ENCODE measurements at places on chromosomes 12 and 14. TPM values are rescaled to one million over a fixed set of nuclear protein-coding genes. Genes with fewer than 3 reads are reported as not detected.
A peak's percentile ranks its signal among the peaks of the same experiment; 100 is the strongest.

- no peaks in the 10 kb centered on the region for H3K36me3 ChIP-seq
- H3K4me1 ChIP-seq, result no peaks in the 10 kb centered on the region
- H3K27ac ChIP-seq, result no peak overlapping the region
- no peaks in the 10 kb centered on the region for H3K27me3 ChIP-seq
- no peak overlapping the region for H3K4me3 ChIP-seq
Observed at GRCh38 chr14:41299924-41300323, 306.8 kb upstream of the LRFN5 start.

DNA sequence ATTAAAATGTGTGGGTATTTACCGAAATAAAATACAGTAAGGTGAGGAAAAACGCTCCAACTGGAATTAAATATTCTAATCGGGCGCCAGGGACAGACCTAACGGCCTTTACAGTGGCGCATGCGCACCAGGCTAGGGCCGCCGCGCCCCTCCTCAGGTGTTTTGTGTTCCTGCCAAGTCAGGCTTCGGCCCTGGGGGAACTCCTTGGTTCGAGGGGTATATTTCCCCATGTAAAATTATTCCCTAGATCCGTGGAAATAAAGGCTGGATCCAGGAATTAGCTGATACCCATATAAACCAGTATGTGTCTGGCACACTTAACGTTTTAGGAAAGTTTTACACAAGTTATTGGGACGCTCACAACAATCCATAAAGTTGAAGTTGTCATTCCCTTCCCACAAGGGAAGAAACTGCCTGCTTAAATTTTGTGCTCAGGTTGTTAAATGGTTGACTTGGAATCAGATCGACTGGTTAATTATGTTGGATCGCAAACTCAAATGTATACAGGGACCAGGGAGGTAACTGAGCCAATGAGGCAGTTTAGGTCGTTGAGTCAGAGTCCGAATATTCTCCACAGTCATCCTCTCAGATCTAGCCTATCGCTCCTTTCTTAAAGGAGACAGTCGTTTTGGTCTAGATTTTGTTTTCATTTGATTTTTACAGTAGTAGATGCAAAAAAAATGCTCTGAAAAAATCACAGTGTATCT lies 621 bp upstream of the ANAPC7 start:
- no peaks in the 10 kb centered on the region for H3K36me3 ChIP-seq
- peak; percentile 79 for DNase-seq
- peaks cover 22% of the 10 kb centered on the region for H3K4me1 ChIP-seq
- H3K27ac ChIP-seq, result peak overlapping the region; percentile 98
- no peaks in the 10 kb centered on the region for H3K27me3 ChIP-seq
- H3K4me3 ChIP-seq, result peak overlapping the region; percentile 100

Gene SLC41A2
- total RNA-seq, result 29.0 TPM

GRCh38 chr14:58238252-58239243 lies 6.1 kb upstream of the PSMA3 start:
- no peak overlapping the region for H3K4me3 ChIP-seq
- H3K27me3 ChIP-seq, result no peaks in the 10 kb centered on the region
- H3K27ac ChIP-seq, result peak overlapping the region; percentile 59
- no peaks in the 10 kb centered on the region for H3K36me3 ChIP-seq
- H3K4me1 ChIP-seq, result peaks cover 8% of the 10 kb centered on the region

DNA sequence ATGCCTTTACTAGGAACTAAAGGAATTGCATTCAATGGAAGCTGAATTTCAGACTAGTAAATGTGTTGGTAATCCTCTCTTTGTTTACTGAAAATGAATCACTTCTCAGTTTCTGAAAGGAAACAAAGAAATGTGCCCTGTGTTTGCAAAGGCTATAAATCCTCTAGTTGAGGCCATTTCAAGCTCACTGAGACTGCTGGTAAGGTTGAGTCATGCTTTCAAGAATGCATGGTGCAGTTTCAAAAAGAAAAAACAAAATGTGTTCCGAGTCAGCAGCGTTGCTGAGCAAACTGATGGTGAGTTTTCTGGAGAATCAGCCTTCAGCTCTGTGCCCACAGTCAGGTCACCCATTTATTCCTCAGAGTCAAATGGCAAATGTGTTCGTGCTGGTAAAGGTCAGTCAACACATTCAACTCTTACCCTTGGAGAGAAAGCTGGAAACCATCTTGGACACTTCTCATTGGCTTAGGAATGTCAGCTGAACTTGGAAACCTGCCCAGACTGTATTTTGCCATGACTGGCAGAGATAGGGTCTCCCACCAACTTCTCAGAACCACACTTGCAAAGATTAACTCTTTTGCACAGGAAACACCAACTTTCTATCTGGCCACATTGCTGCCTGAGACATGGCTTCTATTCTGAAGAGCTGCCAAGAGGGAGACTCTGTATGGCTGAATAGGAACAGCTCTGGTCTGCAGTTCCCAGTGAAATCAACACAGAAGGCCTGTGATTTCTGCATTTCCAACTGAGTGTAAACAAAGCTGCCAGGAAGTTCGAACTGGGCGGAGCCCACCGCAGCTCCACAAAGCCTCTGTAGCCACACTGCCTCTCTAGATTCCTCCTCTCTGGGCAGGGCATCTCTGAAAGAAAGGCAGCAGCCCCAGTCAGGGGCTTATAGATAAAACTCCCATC lies 484.4 kb downstream of the ATP23 start:
- peak overlapping the region; percentile 24 for H3K27ac ChIP-seq
- no peaks in the 10 kb centered on the region for H3K27me3 ChIP-seq
- no peak overlapping the region for H3K4me3 ChIP-seq
- peaks cover 7% of the 10 kb centered on the region for H3K4me1 ChIP-seq
- H3K36me3 ChIP-seq, result no peaks in the 10 kb centered on the region

Gene HOXC9
- total RNA-seq, result not detected

DNA sequence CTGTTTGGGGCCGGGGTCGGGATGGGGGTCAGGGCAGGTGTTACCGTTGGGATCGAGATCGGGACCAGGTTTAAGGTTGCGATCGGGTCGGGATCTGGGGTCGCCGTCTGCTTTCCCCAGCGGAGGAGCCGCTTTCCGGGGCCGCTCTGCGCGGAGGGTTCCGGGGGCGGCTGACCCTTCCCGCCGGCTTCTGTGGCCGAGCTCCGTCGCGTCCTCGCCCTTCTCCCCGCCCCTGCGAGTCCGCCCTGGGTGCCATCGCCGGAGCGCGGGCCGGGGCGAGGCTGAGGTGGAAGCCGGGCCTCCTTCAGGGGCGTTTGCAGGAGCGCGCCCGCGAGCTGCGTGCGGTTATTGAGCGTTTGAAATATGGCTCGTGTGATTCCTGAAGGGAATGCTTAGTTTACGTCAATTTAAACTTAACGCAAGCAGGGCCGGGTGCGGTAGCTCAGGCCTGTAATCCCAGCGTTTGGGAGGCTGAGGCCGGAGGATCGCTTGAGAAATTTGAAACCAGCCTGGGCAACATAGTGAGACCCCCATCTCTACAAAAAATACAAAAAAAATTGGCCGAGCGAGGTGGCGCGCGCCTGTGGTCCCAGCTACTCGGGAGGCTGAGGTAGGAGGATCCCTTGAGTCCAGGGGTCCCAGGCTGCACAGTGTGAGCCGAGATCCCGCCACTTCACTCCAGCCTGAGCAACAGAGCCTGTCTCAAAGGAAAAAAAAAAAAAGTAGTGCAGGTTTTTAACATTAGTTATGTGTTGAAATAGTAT lies 620 bp downstream of the PGAM5 start:
- H3K36me3 ChIP-seq, result peaks cover 3% of the 10 kb centered on the region
- H3K4me1 ChIP-seq, result peaks cover 33% of the 10 kb centered on the region
- H3K27me3 ChIP-seq, result no peaks in the 10 kb centered on the region
- no peak for DNase-seq

Gene POTEG
- not detected for total RNA-seq

- no peaks in the 10 kb centered on the region for H3K36me3 ChIP-seq
- H3K27ac ChIP-seq, result no peak overlapping the region
- no peaks in the 10 kb centered on the region for H3K27me3 ChIP-seq
- no peak overlapping the region for H3K4me3 ChIP-seq
- H3K4me1 ChIP-seq, result no peaks in the 10 kb centered on the region
Observed at GRCh38 chr12:4140581-4141301, 132.8 kb upstream of the CCND2 start.

DNA sequence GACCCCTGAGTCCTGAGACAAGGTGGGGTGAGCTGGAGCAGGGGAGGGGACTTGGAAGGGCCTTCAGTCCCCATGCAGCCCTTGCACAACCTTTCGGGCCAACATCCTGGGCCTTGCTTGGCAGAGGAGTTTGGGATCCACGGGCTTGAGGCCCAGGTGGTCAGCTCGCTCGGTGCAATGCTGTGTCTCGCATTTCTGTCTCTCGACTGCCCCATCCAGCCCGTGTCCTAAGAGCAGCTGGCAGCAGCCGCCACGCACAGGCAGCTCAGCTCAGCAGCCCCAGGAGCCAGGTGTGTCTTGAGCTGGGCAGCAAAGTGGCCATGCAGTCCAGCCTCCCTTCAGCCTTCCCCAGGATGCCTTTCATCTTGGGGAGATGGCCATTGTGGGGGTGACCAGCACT lies 10.8 kb downstream of the PACS2 start:
- no peak overlapping the region for H3K4me3 ChIP-seq
- peaks cover 55% of the 10 kb centered on the region for H3K4me1 ChIP-seq
- no peaks in the 10 kb centered on the region for H3K27me3 ChIP-seq
- DNase-seq, result no peak

Gene EFS
- 0.99 TPM for total RNA-seq

DNA sequence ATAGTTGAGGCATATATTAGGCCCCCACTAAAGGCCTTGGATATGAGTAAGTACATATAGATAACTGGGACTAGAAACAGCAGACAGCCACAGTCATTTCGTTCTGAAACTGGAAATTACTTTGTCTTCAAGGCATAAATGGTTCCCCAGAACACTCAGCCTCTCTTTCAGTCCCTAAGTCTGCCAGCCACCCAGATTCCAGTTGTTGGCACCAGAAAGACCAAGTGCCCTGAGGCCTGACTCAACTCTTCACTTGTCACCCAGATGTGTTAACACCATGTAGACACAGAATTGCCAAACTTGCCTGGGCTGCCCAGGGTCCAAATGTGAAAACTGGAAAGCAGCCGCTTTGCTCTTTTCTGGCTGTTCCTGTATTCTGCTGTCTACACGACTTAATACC lies 3.0 kb upstream of the LGALS3 start:
- H3K4me1 ChIP-seq, result peaks cover 39% of the 10 kb centered on the region
- H3K36me3 ChIP-seq, result no peaks in the 10 kb centered on the region
- H3K27ac ChIP-seq, result no peak overlapping the region
